ENCODE measurements at places on chromosomes 5 and 9. TPM values are rescaled to one million over a fixed set of nuclear protein-coding genes. Genes with fewer than 3 reads are reported as not detected.

GRCh38 chr9:136881691-136882108 is 4.6 kb upstream of the TRAF2 start:
- no peak for DNase-seq

- no peak for DNase-seq
Observed at GRCh38 chr9:129185991-129186390, 7.9 kb upstream of the IER5L start.

GRCh38 chr9:136189394-136190236 is 15.3 kb downstream of the LHX3 start:
- no peak for DNase-seq

C1QTNF2 gene
- polyA plus RNA-seq, result 0.18 TPM
